Renal pelvis (tissue), 12 donors: ENCODE measurements at places on chromosomes 16 and 17.

DNA sequence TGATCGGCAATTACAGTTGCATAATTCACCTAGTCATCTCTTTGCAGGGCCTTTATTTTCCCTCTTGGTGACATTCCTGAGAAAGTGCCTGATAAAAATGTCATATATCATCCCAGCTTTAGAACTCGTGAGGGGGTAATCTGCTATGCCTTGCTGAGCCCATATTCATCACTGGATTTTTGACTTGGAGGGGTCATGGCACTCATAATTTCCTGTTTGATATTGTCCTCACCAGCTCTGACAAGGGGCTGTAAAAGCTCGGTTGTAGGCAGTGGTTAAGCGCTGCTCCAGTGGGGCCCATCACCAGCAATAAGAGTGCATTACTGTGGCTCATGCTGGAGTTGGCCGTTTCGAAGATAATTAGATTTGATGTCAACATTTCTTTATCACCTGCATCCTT is 227.3 kb downstream of the IRX3 start:
- DNase-seq, result no peak

GRCh38 chr16:66832190-66832589 is 1.4 kb upstream of the NAE1 start:
- DNase-seq, result no peak

- DNase-seq, result no peak
These were observed 40.7 kb upstream of the DLX4 start for GRCh38 chr17:49928126-49928800.

DNA sequence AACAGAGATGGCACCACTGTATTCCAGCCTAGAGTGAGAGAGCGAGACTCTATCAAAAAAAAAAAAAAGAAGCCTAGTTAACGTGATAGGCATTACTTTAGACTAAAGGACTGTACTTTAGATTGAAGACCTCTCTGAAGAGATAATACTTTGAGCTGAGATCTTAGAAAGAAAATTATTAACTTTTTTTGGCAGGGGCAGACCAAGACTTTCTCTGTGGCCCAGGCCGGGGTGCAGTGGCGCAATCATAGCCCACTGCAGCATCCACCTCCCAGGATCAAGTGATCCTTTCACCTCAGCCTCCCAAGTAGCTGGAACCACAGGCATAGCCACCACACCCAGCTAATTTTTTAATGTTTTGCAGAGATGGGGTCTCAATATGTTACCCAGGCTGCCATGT is 75.7 kb upstream of the TNRC6A start:
- DNase-seq, result no peak

- DNase-seq, result no peak
These were observed 16.5 kb upstream of the AKTIP start for GRCh38 chr16:53519417-53520091.
